ENCODE measurements at places on chromosomes 13 and 19. TPM values are rescaled to one million over a fixed set of nuclear protein-coding genes. Genes with fewer than 3 reads are reported as not detected.

Gene PCSK4
- 2.2 TPM for total RNA-seq

Gene STARD13
- 7.8 TPM for total RNA-seq

Gene ZNF20
- total RNA-seq = 4.8 TPM

Gene LRRC8E
- 5.2 TPM for total RNA-seq

Gene ETHE1
- 78.2 TPM for total RNA-seq

Gene ELL
- total RNA-seq = 10.9 TPM

Gene GNG7
- 0.65 TPM for total RNA-seq

Gene CYP4F8
- not detected for total RNA-seq

Gene CERS1
- total RNA-seq = 1.1 TPM

Gene ZNF93
- 10.0 TPM for total RNA-seq

Gene ABHD8
- total RNA-seq = 12.5 TPM

Gene KLK15
- total RNA-seq = not detected

Data from fibroblast of the aortic adventitia (primary cell).